Globus pallidus (tissue), 1 donor: ENCODE measurements at places on chromosomes 3 and 15.

- DNase-seq = no peak
Observed at GRCh38 chr15:99421172-99421656, 144.6 kb upstream of the MEF2A start.

DNA sequence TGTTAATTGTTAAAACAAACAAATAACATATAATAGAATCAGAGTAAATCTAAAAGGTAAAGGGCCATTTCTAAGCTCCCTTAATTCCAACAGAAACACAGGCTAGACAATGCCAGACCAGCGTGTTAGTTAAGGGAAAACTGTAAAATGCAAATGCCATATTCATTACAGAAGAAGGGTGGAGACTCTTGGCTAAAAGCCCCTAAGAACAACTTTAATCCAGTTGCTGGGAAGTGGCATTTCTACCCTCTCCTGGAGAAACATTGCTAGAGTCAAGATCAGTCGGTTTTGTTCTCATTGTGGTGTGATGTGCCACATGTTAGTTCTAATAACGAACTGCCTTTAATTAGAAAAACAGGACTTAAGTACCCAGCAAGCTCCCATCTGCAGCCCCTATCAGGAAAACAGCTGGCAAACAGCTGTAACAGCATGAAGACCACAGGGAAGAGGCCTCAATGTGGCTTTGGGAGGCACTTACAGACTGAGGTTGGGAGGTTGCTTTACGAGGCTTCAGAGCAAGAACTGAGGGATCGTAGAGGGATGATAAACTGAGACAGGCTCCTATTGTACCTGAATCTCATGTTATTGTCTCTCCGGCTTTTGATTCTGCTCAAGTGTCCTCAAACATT, 1134.8 kb downstream of the ROBO1 start:
- DNase-seq = no peak

DNA sequence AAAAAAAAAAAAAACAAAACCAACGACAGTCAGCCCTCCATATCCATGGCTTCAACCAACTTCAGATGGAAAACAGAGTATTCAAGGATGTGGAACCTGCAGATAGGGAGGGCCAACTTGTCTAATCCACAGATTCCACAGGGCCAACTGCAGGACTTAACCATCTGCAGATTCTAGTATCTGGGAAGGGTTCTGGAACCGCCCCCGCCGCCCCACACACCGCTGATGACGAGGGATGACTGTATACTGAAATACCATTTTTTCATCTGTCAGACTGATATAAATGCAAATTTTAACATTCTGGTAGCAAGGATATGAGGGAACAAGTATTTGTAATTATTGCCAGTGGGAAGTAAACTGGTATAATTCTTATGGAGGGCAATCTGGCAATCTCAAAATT, 29.5 kb downstream of the ADPGK start:
- DNase-seq = no peak

DNA sequence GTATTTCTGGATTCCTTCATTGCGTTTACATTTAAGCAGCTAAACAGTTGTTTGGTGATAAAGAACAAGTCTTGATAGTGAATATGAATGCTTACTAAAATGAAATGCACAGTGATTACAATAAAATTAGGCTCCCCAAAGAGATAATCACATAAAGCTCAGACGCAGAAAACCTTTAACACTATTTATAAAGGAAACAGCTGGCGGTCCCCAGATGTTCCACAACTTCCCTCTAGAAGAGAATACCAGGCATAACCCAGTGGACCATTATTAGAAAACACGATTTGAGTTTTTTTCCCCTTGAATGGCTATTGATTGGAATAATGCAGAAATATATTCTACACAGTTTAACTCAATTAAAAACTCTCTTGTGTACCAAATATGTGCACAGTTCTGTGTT, 573.2 kb downstream of the DIPK2A start:
- no peak for DNase-seq

GRCh38 chr3:56205406-56205805, 262.9 kb downstream of the ERC2 start:
- DNase-seq = no peak

DNA sequence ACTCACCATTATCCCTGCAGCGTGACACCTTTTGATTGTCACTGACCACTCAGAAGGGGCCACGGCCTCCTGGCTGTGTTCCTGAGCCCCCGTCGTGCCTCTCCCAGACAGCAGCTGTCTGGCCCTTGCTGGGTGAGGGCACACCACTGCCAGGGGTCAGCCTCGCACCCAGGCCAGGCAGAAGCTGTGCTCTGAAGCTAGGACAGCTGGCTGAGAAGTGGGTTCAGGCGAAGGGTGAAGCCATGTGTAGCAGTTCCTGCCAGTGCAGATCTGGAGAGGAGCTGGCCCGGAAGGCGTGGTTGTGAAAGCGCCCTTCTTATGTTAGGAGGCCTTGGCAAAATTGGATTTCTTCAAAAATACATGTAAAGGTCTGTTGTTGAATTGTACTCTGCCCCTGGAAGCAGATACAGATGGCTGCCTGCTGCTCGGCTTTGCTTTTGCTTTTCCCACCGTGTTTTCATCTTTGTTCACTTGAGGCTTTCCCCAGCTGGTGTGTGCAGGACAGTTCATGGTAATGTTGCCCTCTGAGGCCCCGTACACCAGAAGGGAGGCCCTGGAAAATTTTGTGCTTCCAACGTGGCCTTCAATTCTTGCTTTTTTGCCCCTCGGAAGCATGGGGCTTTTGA, 49.1 kb downstream of the KLHL25 start:
- no peak for DNase-seq

- DNase-seq = no peak
Observed at GRCh38 chr3:68256635-68257223, 602.3 kb upstream of the SUCLG2 start.
